Uterus (tissue), 4 donors: ENCODE measurements at places on chromosomes 2 and 18. TPM values are rescaled to one million over a fixed set of nuclear protein-coding genes. Genes with fewer than 3 reads are reported as not detected.

RAB17 gene
- 3.5 TPM for total RNA-seq

NYAP2 gene
- not detected for total RNA-seq

ST6GAL2 gene
- total RNA-seq = 0.51 TPM

FAM110C gene
- 11.9 TPM for total RNA-seq

HEATR5B gene
- total RNA-seq = 90.9 TPM

- H3K27ac ChIP-seq = no peak overlapping the region
- no peak overlapping the region for H3K4me3 ChIP-seq
- no peaks in the 10 kb centered on the region for H3K4me1 ChIP-seq
Measured at GRCh38 chr2:227846831-227847230, 24.6 kb upstream of the DAW1 start.

DNA sequence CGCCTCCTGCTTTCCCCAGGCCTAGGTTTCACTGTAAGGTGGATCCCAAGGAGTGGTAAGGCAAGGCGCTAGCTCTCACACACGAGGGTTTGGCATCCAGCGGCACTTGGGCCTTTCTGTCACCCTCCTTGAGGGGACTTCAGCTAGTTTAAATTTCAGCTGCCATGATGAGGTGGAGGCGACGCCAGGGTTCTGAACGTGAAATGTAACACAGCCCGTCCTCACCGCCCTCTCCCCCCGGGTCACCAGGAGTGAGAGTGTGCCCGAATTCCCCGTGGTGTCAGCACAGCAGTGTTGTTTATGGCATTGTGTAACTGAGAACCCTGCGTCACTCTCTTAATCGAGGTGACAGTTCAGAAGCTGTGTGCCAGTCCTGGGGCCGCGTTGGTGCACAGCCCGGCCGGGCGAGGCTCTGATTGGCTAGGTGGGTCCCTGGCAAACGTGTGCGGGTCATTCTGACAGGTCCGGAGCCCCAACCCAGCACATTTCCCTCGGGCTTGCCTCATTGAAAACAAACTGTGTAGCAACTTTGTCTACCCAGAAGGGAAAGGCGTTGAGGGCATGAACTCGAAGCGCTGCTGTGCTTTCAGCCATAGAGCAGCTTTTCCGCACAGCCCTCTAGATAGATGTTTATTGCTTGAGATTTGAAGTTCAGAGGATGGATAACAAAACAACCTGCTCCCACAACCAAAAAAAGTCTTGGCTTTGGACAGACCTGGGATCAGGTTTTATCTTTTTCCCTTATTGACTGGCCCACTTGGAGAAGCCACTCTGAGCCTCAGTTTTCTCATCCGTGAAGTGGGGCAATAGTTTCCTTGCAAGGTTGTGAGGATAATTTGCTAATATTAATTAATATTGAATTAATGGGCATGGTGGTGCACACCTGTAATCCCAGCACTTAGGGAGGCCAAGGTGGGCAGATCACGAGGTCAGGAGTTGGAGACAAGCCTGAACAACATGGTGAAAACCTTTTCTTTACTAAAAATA lies 4.9 kb downstream of the CIDEA start:
- no peak overlapping the region for H3K4me3 ChIP-seq
- H3K4me1 ChIP-seq = peaks cover 7% of the 10 kb centered on the region
- H3K27me3 ChIP-seq = no peaks in the 10 kb centered on the region
- no peak overlapping the region for H3K27ac ChIP-seq
- H3K36me3 ChIP-seq = no peaks in the 10 kb centered on the region

DNA sequence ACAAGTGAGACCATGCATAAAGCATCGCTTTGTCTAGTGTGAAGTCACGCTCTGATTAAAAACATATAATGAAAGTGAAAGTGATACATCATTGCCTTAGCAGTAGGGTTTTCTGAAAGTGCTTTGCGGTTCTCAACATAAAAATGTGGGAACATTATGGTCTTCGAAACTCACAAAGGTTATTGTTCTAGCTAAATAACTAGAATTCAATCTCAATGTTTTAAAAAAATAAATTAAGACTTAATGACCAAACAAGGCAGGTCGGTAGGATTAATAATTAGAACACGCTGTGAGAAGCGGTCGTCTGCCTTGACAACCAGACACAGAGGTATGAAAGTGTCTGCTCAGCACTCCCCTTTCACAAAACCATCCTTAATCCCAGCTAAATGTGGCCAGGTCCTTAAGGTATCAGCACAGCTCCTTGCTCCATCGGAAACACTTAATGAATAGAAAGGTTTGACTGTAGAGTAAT lies 42.2 kb downstream of the KLHL14 start:
- DNase-seq = no peak
- H3K4me3 ChIP-seq = peak overlapping the region; percentile 18
- H3K27me3 ChIP-seq = no peaks in the 10 kb centered on the region
- H3K4me1 ChIP-seq = no peaks in the 10 kb centered on the region
- peak overlapping the region; percentile 9 for H3K27ac ChIP-seq

DNA sequence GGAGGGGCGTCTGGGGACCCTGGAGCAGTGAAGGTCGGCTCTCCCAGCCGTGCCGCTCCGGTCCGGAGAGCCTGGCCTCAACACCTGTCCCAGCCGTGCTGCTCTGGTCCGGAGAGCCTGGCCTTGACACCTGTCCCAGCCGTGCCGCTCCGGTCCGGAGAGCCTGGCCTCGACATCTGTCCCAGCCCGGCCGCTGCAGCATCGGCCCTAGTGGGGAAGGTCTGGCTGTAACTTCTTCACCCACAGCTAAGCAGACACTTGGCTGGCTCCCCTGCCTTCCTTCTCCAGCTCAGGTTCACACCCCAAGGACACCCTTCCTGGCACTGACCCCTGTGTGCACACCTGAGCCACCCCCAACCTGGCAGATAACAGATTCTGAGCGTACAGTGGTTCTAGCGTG lies 4.6 kb downstream of the KCNG2 start:
- no peak overlapping the region for H3K27ac ChIP-seq
- no peaks in the 10 kb centered on the region for H3K36me3 ChIP-seq
- H3K27me3 ChIP-seq = peaks cover 17% of the 10 kb centered on the region
- no peak overlapping the region for H3K4me3 ChIP-seq

GRCh38 chr2:287911-288757 lies at the start of gene ALKAL2:
ALKAL2 (minus strand) TSS chr2:288091; CDS start chr2:287835, 256 bp downstream.
- H3K36me3 ChIP-seq = no peaks in the 10 kb centered on the region
- H3K4me3 ChIP-seq = peak within 1 kb of the TSS; percentile 21
- peak within 1 kb of the TSS; percentile 95 for H3K27ac ChIP-seq

DNA sequence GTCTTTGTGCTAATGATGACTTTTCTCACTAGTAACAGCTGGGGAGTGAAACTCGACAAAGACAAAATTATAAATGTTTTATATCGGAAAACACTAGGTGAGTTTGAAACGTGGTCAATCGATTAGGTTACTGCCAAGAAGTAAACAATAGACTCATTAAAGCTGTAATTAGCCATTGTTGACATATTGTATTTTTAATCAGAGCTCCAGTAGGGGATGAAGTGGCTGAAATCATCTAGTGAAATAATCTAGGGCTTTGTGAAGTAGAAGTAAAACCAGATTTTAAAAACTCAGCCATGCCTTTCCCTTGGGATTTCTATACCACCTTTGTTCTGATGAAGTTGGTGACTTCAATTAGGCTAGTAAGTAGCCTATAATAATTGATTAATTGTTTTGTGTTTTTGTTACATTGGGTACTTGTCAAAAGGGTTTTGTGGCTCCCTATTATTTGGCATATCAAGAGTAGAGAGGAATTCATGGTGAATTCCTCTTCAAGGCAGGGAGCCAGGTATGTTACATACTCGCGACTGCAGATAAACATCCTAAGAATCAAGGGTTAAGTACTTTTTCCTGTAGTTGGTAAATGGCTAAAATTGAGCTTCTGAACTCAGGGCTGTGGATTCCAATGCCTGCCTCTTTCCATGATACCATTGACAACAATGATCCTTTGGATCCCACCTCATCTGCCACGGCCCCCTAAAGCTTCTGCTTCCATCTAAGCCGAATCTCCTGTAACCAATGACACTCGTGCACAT lies 31.6 kb downstream of the RAB27B start:
- no peak for DNase-seq
- no peaks in the 10 kb centered on the region for H3K27me3 ChIP-seq
- no peak overlapping the region for H3K4me3 ChIP-seq
- no peaks in the 10 kb centered on the region for H3K4me1 ChIP-seq
- H3K36me3 ChIP-seq = no peaks in the 10 kb centered on the region

DNA sequence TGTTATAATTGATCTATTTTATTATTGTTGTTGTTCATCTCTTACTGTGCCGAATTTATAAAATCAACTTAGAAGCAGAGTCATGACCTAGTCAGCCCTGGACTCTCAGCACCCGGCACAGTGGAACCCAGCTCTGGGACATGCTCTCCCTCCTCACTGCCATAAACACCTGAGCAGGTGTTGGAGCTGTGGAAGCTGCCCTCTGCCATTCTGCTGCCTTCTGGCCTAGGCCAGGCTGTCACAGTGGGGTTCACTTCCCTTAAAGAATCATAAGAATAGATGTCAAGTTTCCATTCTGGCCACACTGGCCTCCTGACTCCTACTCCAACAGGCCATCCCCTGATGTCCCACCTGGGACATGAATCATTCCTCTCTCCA lies 192.2 kb downstream of the ZFP36L2 start:
- H3K4me3 ChIP-seq = no peak overlapping the region
- no peak overlapping the region for H3K27ac ChIP-seq
- H3K36me3 ChIP-seq = no peaks in the 10 kb centered on the region
- peaks cover 11% of the 10 kb centered on the region for H3K4me1 ChIP-seq

GRCh38 chr2:25651782-25652455 lies 21.5 kb downstream of the DTNB start:
- no peaks in the 10 kb centered on the region for H3K27me3 ChIP-seq
- H3K27ac ChIP-seq = no peak overlapping the region

DNA sequence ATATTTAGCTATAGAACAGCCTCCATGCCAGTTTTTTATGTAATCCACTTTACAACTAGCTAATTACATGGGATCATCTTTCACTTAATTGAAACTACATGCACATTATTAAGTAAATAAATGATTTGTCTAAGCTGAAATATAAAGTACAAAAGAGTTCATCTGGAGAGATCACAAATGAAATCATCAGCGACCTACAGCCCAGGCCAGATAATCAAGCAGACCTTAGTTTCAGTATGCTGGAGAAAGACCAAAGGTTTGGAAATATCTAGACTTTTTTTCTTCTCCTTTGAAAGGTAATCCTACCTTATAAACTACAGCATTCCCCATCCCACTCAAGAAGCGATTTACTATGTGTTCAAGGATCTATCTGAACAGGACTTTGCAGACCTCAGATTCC lies 26.5 kb downstream of the FIGN start:
- no peak overlapping the region for H3K27ac ChIP-seq
- no peak overlapping the region for H3K4me3 ChIP-seq
- H3K4me1 ChIP-seq = no peaks in the 10 kb centered on the region
- no peaks in the 10 kb centered on the region for H3K27me3 ChIP-seq
- H3K36me3 ChIP-seq = no peaks in the 10 kb centered on the region
- no peak for DNase-seq

DNA sequence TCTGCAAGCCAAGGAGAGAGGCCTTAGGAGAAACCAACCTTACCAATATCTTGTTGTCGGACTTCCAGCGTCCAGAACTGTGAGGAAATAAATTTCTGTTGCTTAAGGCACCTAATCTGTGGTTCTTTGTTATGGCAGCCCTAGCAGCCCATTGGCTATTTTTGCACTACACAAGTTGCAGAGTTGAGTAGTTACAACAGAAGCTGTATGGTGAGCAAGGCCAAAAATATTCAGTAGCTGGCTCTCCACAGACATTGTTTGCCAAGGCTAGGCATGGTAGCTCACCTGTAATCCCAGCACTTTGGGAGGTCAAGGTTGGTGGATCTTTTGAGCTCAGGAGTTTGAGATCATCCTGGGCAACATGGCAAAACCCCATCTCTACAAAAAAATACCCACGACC lies 27.1 kb upstream of the SCYGR1 start:
- no peak overlapping the region for H3K27ac ChIP-seq
- H3K4me1 ChIP-seq = no peaks in the 10 kb centered on the region
- H3K36me3 ChIP-seq = no peaks in the 10 kb centered on the region
- H3K4me3 ChIP-seq = no peak overlapping the region
- DNase-seq = no peak

- H3K27ac ChIP-seq = no peak overlapping the region
- H3K4me1 ChIP-seq = no peaks in the 10 kb centered on the region
- H3K27me3 ChIP-seq = no peaks in the 10 kb centered on the region
- no peak for DNase-seq
- H3K4me3 ChIP-seq = no peak overlapping the region
Measured at GRCh38 chr2:7264791-7265190, 347.6 kb downstream of the RNF144A start.

GRCh38 chr2:164992818-164993217 lies 37.5 kb upstream of the SLC38A11 start:
- no peak for DNase-seq
- no peak overlapping the region for H3K4me3 ChIP-seq
- H3K36me3 ChIP-seq = no peaks in the 10 kb centered on the region
- no peaks in the 10 kb centered on the region for H3K27me3 ChIP-seq
- no peaks in the 10 kb centered on the region for H3K4me1 ChIP-seq
- H3K27ac ChIP-seq = peak overlapping the region; percentile 19

- no peaks in the 10 kb centered on the region for H3K36me3 ChIP-seq
- no peak overlapping the region for H3K27ac ChIP-seq
- H3K4me1 ChIP-seq = no peaks in the 10 kb centered on the region
- DNase-seq = no peak
- H3K27me3 ChIP-seq = no peaks in the 10 kb centered on the region
- H3K4me3 ChIP-seq = no peak overlapping the region
Measured at GRCh38 chr2:165067643-165068486, 112.5 kb upstream of the SLC38A11 start.

- peak overlapping the region; percentile 35 for H3K4me3 ChIP-seq
- no peak overlapping the region for H3K27ac ChIP-seq
- H3K36me3 ChIP-seq = no peaks in the 10 kb centered on the region
- H3K27me3 ChIP-seq = peaks cover 6% of the 10 kb centered on the region
- H3K4me1 ChIP-seq = no peaks in the 10 kb centered on the region
- DNase-seq = no peak
Measured at GRCh38 chr2:127218812-127219170, 1.3 kb downstream of the CYP27C1 start.

- H3K27ac ChIP-seq = peak overlapping the region; percentile 54
- no peaks in the 10 kb centered on the region for H3K4me1 ChIP-seq
- peak; percentile 56 for DNase-seq
- no peaks in the 10 kb centered on the region for H3K36me3 ChIP-seq
Measured at GRCh38 chr2:85445316-85446295, 27.1 kb downstream of the SH2D6 start.

DNA sequence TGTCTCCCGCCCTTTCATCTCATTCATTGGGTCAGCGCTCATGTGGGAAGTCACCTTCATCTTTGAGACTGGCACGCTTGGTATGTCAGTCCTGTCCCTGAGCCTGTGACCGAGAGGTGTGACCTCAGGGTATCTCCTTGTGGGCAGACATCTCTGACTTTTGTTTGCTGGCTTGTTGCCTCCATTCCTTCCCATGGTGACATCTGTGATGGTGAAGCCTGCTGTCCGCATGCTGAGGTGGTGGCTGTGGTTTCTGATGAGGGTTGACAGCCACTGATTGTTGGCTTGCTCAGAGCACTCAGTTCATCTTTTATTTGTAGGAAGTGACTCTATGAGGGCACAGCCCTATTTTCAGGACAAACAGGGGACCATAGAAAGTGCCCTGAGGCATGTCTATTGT lies 139.2 kb downstream of the SLC4A3 start:
- H3K27ac ChIP-seq = no peak overlapping the region
- H3K27me3 ChIP-seq = no peaks in the 10 kb centered on the region
- H3K4me1 ChIP-seq = peaks cover 4% of the 10 kb centered on the region
- no peaks in the 10 kb centered on the region for H3K36me3 ChIP-seq
- DNase-seq = no peak

- DNase-seq = no peak
- H3K27me3 ChIP-seq = no peaks in the 10 kb centered on the region
- H3K4me1 ChIP-seq = no peaks in the 10 kb centered on the region
- no peaks in the 10 kb centered on the region for H3K36me3 ChIP-seq
- H3K4me3 ChIP-seq = no peak overlapping the region
Measured at GRCh38 chr2:102634831-102635241, 15.5 kb downstream of the SLC9A2 start.
